Stimulated activated CD4-positive, alpha-beta T cell treated with anti-CD3 and anti-CD28 coated beads, Interleukin-12 subunit alpha, Interleukin-12 subunit beta, amount 100 ng/mL, for 48 hours (primary cell): ENCODE measurements at places on chromosomes 5 and 9.
A peak's percentile ranks its signal among the peaks of the same experiment; 100 is the strongest.

DNA sequence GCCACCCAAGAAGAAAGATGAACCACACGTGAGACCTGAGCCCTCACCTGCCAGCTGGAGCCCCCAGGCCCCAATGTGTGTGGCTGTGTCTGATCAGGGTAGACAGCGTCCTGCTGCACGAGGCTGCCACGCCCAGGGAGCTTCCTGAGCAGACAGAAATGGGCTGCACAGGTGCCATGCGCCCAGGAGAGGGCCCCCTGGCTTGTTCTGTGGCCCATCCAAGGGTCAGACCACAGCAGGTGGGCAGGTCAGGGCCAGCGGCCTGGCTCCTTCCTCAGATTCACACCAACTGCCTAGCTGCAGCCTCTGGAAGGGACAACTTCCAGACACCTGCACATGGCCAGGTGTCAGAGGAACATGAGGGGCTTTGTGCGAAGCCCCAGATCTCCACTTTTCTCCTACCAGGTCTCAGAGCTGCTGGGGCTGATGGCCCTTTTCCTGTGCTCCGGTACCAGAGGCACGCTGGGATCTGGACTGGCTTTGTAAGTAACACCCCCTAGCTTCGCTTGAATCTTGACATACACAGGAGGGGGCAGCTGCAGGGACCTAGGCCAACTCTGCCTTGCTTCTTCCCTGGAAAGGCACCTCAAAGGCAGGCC, 10.8 kb downstream of the SARDH start:
- DNase-seq = no peak

- DNase-seq = no peak
Measured at GRCh38 chr5:135608761-135609443, 30.1 kb upstream of the CXCL14 start.

DNA sequence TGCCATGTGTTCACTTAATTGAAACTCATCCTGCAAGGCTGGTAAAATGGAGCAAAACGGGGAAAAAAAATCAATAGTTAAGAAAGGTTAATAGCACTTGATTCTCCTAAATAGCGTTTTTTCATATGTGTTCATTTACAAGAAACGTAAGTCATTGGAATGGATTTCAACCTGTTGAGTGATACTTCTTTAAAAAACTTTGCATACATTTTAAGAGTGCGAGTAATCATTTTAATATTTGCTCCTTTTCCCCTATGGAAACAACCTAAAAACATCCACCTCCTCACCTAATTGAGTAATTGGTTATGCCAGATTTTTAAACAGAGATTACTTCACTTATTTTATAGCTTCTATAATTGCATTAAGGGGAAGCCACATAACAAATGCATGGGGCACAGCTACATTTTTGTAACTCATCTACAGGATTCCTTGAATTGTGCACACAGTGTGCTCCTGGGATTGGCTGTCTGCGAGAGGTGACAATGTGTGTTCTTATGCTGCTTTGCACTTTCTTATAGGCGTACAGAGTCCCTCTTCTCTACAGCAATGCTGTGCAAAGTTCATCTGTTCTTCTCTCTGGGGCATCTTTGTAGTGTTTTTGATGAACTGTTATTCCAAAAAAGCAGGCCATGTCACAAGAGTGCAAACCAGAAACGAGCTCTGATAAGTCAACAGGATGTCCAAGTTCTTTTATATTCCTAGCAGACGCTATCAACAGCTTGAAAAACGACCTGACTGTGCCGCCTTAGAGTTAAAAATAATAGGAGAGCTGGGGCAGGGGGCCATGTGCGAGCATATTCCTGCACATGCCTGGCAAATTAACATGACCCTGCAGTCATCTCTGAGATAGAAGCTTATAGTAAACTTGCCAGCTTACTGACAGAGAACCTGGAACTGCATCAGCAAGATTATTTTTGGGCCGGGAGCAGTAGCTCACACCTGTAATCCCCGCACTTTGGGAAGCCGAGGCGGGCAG, 117.9 kb downstream of the GOLPH3 start:
- no peak for DNase-seq

- DNase-seq = peak; percentile 88
Measured at GRCh38 chr9:104968025-104968982, 40.3 kb upstream of the ABCA1 start.

GRCh38 chr9:128595471-128595870, 43.1 kb downstream of the SPTAN1 start:
- DNase-seq = no peak

DNA sequence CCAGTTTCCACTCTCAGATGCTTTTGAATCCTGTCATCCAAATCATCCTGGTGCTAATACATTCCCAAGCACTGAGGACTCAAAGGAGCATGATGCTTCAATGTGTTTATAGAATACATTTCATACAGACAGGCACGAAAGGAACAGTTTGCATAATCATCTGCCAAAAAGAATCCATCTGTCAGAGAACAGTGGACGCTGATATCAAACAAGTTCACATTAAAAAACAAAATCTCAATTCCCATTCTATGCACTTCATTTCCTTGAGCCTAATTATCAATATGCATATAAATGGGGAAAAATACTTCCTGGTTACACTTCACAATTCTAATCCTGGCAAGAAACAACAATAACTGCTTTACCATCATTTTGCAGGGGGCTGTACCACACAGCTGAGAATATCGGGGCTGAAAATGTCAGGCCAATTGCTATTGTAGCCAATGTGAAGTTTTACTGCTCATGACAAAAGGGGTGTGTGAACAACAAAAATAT, 125.5 kb upstream of the FAM174A start:
- no peak for DNase-seq

DNA sequence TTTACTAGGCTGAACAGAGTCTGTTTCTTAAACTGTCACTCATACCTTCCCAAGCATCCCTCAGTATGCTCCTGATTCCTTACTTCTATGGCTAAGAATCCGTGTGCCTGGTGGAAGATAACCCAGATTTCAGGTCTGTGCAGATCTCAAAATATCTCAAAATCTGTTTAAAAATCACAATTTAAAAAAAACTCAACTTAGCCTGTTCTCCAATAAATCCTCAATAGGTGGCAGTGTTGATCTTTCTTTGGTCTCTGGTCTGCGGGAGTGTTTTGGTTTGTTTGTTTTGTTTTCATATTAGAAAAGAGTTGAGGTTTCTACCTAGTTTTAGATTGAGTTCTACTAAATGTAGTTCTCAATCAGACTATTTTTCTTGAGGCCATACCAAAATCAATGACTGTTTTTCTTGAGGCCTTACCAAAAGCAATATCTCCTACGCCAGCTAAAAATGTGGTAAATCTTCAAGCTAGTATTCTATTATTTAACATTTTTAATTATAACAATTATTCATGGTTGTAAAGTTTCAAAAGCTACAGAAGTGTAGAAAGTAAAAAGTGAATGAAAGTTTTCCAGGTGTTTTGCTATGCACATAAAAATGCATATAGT, 57.9 kb downstream of the TGFBR1 start:
- DNase-seq = no peak

- DNase-seq = no peak
Measured at GRCh38 chr9:99809586-99810319, 11.9 kb upstream of the NR4A3 start.
